WERI-Rb-1 (cell line): ENCODE measurements at places on chromosomes 1 and 21.

- no peak for DNase-seq
These were observed 9.1 kb downstream of the LAMC2 start for GRCh38 chr1:183195142-183195574.

- no peak for DNase-seq
These were observed 33.9 kb downstream of the DDR2 start for GRCh38 chr1:162666006-162666645.

- DNase-seq, result no peak
These were observed at the start of gene FCRL5 for GRCh38 chr1:157551694-157552693. Gene FCRL5, minus strand, starts transcription at chr1:157552515. Its CDS starts 153 bp downstream, at chr1:157552362.

GRCh38 chr1:193588311-193589082, 402.1 kb upstream of the B3GALT2 start:
- no peak for DNase-seq

DNA sequence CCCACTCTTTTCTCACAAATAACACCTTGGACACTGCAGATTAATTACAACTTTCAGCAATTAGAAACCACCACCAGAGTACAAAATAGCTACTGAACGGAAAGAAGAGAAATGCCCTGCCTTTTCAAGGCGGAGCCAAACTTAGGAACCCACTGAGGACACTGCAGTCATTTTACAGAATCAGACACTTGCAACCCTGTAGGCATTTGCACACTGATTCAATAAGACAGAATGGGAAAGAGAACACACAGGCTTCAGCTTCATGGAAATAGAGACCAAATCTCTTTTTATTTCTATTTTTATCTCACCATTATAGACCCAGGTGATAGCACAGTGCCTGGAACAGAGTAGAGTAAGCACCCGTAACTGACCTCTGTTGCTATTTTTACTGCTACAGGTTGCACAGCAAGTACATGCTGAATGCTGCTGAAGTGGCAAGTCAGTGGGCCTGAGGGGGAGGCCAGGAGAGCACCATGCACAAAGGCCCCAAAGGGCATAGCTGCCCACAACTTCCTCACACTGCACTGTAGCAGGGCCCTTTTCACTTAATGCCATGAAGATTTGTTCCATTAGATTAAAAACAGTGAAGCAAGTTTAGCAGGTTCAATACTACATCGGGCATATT, 50.7 kb upstream of the EDARADD start:
- DNase-seq, result no peak

DNA sequence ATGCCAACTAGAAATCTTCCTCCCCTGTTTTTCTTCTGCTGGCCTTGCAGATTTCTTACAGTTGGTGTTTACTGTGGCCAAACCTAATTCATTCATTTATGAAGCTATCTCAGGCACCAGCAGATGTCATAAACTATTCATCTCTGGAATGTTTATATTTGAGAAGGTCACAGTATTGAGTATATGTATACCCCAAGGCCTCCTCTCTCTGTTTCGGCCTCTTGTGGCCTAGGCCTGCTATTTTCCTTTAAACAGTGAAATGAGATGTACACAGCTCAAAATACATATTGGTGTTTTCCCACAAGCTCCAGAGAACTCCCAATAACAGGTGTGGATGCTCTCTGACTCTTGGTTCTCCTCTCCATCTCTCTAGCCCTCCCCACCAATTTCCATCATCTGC, 520.7 kb upstream of the CAMK1G start:
- DNase-seq, result no peak

DNA sequence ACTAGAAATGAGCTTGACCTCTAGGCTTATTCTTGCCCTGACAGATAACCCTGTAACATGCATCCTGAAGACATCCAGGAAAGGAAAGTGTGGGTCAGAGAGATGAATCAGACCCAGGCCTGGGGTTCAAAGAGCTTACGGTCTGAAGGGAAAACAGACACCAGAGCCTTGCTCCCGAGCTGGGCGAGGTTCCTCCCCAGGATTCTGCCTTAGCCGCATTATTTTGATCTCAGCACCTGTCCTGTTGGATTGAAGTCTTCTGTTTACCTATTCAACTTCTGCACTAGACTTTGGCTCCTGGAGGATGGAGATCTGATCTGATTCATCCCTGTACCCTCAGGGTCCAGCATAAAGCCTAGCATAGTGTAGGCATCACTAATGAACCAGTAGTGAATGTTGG, 1.9 kb downstream of the CYP4B1 start:
- no peak for DNase-seq

GRCh38 chr1:119372503-119373086, 4.0 kb downstream of the HAO2 start:
- DNase-seq, result peak; percentile 52

DNA sequence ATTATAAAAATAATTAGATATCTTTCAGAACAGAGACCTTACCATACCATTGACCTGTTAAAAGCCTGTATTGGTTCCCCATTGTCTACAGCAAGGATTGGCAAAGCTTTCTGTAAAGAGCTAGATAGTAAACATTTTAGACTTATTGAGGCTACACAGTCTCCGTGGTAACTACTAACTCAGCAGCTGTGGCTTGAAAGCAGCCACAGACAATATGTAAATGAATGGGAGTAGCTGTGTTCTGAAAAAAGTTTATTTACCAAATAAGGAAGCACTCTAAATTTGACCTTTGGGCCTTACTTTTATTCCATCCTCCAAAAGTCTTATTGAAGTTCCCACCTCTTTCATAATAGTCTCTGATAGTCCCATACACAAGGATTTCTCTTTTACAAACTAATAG, 39.7 kb downstream of the NUP210L start:
- no peak for DNase-seq

GRCh38 chr1:83006271-83006670, 992.7 kb downstream of the TTLL7 start:
- no peak for DNase-seq

GRCh38 chr1:26734501-26735058, 38.8 kb downstream of the ARID1A start:
- no peak for DNase-seq

- no peak for DNase-seq
These were observed 134.7 kb upstream of the TNR start for GRCh38 chr1:175877939-175878737.
